ENCODE measurements at places on chromosomes 11 and 22.

DNA sequence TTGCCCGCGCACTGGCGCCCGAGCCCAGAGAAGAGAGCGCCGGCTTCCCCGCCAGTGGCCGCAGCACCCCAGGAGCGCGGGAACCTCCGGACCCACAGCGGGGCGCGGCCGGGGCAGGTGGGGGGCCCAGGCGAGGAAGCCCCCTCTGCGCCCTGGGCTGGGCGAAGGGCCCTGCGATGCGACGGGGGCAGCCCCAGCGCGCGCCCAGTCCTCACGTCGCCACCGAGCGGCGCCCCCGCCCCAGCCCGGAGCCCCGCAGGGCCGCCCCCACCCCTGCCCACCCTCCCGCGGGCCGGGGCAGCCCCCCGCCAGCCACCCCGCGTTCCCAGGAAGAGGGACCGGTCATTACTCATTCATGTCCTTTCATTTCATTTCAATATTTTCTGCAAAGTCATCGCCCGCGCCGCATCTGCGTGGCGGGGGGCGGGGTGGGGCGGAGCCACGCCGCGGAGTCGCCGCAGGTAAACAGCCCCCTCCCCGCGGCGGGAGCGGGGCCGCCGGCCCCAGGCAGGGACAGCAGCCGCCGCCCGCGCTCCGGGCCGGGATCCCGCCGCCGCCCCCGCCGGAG, 673 bp upstream of the PANX2 start:
- no peak for DNase-seq

DNA sequence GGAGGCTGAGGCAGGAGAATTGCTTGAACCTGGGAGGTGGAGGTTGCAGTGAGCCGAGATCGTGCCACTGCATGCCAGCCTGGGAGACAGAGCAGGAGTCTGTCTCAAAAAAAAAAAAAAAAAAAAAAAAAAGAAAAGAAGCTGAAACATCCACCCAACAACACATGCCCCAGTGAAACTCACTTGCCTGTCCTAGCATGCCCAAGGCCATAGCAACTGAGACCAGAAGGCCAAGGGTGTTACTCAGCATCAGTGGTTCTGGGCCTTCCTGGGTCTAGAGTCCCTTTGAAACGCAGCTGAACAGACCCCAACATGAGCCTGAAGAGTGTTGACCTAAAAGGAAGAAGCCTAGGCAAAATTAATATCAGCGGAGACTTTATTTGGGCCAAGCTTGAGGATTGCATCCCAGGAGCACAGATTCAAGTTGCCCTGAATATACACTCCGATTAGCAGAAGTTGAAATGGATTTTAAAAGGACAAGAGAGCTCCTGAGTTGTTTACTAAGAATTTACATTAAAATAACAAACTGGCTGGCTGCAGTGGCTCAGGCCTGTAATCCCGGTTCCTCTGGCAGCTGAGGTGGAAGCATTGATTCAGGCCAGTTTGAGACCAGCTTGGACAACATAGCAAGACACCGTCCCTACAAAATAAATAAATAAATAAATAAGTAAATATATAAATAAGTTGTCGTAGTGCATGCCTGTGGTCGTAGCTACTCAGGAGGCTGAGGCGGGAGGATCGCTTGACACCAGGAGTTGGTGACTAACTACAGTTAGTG, 7.0 kb downstream of the PRDX5 start:
- no peak for DNase-seq

GRCh38 chr11:134142536-134142935, 73.7 kb downstream of the JAM3 start:
- peak; percentile 41 for DNase-seq

DNA sequence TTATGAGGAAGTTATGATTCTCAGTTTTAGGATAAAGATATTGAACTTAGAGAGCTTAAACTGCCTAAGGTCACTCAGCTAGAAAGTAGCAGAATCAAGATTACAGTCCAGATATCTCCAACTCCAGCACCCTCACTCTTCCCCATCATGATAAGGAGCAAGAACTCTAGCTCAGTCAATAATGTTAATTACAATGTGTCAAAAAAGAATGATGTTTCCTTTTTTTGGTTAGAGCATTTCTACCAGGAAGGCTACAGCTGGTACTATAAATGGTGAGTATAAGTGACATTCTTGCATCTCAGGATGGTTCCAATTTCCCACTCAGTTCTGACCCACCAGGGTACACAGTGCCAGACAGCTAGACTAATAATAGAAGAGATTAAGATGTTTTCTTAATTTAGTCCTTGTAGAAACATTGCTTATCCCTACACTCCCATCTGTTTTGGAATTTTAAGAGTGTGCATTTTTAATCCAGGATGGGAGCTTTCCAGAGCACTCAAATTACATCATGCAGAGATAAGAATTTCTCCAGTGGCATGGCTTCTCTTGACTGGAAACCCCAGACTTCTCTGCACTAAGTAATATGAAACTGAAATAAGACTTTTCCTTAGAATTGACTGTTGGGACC, 21.6 kb upstream of the BBOX1 start:
- no peak for DNase-seq

- no peak for DNase-seq
Measured at GRCh38 chr22:36940676-36941075, 27.2 kb downstream of the CSF2RB start.

DNA sequence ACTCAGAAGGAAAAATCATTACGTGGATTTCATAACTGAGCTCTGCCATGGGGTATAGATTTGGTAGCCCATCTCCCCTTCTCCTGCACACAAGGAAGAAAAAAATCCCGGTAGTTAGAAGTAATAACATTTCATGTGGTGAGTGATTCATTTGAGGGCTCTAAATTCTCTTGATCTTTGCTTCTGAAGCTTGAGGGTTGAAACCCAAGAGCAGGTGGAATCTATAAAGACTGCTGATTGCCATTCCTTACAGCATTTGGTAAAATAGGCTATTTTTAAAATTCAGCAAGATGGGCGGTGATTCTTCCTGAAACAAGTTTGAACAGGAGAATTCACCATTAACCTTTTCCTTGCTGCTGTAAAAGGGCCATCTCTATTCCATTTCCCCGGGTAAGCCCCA, 266.1 kb downstream of the CADM1 start:
- DNase-seq = no peak

DNA sequence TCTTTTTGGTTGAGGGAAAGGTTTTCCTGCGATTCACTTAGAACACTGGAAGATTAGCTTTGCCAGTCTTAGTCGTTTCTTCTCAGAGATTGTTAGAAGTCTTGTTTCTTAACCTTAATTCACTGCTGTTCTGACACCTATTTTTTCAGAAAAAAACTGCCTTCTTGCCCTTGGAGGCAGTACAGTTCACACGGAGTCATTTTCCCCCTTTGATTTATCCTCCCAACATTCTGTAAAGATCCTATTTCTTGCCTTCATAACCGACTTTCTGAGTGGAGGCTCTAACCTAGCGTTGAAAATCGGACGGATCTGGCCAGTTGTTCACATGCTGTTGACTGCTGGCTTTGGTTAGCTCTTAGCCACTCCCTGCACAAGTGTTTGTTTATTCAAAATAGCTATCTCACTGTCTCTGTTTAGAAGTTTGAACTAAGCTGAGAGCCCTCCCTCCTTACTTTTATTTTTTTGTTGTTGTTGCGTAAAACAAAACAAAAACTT, 737 bp downstream of the BCL2L13 start:
- peak; percentile 68 for DNase-seq

DNA sequence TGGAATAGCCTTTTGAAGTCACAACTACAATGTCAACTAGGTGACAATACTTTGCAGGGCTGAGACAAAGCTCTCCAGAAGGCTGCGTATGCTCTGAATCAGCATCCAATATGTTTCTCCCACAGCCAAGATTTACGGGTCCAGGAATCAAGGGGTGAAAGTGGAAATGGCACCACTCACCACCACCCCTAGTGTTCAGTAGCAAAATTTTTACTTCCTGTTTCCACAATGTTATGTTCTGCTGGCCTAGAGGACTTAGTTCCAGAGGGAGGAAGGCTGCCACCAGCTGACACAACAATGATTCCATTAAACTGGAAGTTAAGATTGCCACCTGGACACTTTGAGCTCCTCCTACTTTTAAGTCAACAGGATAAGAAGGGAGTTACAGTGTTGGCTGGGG, 68.5 kb upstream of the MPEG1 start:
- no peak for DNase-seq

DNA sequence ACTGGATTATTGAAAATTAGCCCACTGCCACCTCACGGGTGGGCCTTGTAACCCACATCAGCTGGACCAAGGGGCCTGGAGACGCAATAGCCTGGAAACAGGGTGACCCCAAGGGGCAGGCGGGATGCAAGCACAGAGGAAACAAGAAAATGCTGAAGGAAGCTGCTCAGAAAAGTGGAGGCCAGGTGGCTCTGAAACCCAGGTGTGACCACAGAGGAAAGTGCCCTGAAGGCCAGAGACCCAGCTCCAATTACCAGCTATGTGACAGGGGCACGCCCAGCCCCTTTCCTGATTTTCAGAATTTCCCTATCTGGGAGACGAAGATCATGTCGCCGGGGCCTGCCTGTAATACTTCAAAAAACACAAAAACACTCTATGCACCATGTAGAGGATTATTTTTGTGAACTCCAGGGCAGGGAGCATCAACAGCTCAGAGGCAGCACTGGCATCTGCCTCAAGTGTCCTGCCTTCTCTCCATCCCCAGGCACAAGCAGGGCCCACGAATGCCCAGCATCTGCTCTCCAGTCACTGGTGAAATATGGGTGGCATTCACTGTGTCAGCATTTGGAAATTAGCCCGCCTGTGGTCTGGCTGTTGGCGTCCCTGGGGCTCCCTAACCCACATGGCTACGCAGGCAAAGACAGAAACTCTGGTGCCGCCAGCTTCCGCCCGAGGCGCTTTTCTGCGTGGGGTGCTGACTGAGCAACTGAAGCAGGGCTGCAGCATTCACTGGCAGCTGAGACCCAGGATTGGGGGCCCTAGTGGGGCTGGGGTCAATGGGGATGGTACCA, 6.3 kb downstream of the KCNJ1 start:
- peak; percentile 93 for DNase-seq

DNA sequence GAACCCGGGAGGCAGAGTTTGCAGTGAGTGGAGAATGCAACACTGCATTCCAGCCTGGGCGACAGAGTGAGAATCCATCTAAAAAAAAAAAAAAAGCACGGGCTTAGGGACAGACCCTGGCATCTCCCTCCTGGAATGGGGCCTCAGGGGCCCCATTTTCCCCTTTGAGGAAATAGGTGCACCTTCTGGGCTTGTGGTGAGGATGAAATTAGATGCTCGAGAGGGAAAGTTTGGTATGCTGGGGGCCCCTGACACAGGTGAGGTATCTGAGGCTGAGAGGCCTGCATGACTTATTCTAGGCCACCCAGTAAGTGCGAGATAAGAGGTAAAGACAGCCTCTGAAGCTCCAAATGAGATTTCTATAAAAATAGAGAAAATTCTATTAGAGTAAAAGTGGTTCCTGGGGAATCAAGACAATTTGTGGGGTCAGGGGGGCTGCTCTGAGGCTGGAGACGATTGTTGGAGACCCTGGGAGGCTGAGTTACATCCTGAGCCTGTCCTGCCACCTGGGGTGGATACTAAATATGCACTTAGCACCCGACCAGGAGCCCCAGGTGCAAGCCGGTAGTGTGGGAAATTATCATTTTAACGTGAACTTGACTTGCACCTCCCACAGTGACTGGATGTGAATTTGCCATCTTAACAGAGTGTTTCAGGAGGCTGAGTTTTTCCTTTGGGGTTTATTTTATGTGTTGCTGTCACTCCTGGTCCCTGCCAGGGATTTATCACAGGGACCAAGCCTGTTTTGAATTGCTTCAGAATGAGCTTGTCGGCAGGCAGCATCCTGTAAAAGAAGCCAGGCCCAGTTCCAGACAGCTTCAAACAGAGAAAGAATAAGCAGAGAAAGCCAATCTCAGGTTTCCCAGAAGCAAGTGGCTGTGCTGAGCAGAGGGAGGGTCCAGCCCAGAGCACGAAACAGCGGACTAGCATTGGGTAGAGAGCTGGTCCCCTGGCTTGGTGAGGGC, 48.4 kb upstream of the TSKU start:
- DNase-seq = no peak

DNA sequence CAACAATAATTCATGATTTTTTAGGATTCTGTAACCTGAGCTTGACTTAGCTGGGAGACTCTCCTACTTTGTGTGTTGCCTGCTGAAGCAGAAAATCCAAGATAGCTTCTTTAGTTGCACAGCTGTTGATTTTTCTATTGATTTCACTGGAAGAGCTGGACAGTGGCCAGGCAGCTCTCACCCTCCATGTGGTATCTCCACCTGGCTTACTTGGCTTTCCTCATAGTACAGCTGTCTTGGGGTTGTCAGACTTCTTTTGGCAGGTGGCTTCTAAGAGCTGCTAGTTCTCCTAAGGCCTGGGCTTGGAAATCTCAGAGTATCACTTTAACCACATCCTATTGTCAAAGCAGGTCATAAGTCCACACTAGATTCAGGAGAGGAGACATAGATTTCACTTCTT, 130.8 kb upstream of the SPON1 start:
- no peak for DNase-seq

DNA sequence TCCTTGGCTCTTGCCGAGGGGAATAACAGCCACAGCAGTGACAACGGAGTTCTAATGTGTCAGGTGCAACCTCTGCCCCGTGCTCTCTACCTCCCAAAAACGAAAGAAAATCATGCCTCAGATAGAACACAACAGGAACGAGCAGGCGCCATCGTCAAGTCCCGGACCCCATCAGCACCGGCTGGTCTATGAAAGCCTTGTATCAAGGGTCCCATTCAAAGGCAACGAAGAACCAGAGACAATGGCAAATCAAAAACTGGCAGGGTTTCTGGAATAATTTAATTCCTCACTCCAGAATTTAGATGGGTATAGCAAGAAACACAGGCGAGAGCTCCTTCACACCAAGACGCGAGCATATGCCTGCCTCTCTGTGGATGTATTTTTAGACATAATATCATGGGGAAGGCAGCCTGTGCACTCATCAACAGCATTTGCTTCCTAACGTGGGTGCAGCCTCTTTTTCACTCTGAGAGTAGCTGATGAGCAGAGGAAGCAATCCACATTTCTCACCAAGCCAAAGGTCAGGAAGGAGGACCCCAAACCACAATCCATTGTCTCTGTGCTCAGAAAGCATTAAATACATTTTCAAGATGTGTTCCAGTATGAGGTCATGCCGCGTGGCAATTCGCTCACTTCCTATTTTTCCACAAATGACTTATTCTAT, 193.4 kb upstream of the BLID start:
- DNase-seq = no peak

DNA sequence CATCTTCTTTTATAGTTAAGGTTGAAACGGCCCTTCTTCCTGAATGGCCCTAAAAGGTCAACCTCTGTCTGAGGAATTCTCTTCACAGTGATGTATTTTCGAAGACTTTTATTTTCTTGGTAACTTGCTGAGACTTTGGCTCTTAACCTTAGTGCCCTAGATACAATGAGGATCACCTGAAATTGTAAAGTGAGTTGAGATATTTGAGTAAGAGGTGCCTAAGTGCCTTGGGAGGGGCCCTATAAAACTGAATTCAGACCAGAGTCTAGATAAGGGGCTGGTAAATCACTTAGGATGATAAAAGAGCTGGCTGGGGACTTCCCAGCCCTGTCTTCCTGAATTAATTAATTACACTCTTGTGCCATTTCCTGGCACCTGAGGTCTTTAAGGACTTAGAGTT, 505.6 kb upstream of the KIRREL3 start:
- no peak for DNase-seq

GRCh38 chr11:115222863-115223530, 281.2 kb downstream of the CADM1 start:
- no peak for DNase-seq

GRCh38 chr11:111967649-111968048, 30.5 kb downstream of the DIXDC1 start:
- no peak for DNase-seq

GRCh38 chr22:44703255-44703870, 1.4 kb downstream of the PRR5 start:
- DNase-seq = no peak
